Trophoblast cell (in vitro differentiated cells and primary cell): ENCODE measurements at places on chromosomes 13 and 19.
A peak's percentile ranks its signal among the peaks of the same experiment; 100 is the strongest.

GRCh38 chr13:71906448-71906847 lies 39.4 kb upstream of the DACH1 start:
- no peaks in the 10 kb centered on the region for H3K27me3 ChIP-seq
- no peak overlapping the region for H3K4me3 ChIP-seq
- no peaks in the 10 kb centered on the region for H3K36me3 ChIP-seq
- no peak for DNase-seq
- H3K27ac ChIP-seq: no peak overlapping the region
- no peaks in the 10 kb centered on the region for H3K4me1 ChIP-seq

GRCh38 chr19:49691243-49692146 lies 579 bp downstream of the CPT1C start:
- H3K4me3 ChIP-seq: no peak overlapping the region
- no peak for DNase-seq
- H3K27ac ChIP-seq: no peak overlapping the region
- peaks cover 20% of the 10 kb centered on the region for H3K4me1 ChIP-seq
- H3K27me3 ChIP-seq: no peaks in the 10 kb centered on the region
- peaks cover 20% of the 10 kb centered on the region for H3K36me3 ChIP-seq

- H3K36me3 ChIP-seq: no peaks in the 10 kb centered on the region
- H3K27ac ChIP-seq: no peak overlapping the region
- H3K27me3 ChIP-seq: no peaks in the 10 kb centered on the region
Observed at GRCh38 chr19:43463381-43464133, 1.9 kb downstream of the LYPD3 start.

DNA sequence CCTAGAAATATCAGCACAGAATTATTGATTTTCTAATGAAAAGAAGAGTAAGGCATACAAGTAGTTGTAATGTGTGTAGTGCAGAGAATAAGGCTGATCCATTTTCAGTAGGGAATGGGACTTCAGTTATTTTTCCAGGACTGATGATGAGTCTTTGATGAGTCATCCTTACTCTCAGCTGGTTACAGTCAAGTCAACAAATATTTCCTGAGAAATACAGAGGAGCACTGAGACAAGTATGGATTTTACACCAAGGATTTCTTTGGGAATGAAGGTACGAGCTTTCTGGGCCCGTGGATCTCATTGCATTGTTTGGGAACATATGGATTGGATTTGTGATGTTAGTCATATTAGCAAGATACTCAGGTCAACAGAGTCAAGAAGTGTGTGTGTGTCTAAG lies 502.7 kb downstream of the FGF9 start:
- H3K27ac ChIP-seq: no peak overlapping the region
- H3K27me3 ChIP-seq: no peaks in the 10 kb centered on the region
- H3K4me3 ChIP-seq: no peak overlapping the region
- no peak for DNase-seq
- H3K36me3 ChIP-seq: no peaks in the 10 kb centered on the region
- H3K4me1 ChIP-seq: no peaks in the 10 kb centered on the region

DNA sequence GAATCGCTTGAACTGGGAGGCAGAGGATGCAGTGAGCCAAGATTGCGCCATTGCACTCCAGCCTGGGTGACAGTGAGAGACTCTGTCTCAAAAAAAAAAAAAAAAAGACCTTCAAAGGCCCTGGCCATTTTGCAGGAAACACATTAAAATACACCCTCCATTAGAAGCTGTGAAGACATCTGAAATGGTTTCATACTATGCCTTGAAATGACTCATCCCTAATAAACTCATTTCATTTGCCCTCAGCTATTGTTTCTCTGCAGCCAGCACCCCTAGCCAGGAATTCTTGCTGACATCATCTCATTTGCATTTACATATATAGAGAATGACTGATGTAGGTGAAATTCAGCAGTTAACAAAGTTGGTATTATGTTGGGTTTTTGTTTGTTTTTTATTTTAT lies 8.7 kb downstream of the EML2 start:
- H3K27ac ChIP-seq: no peak overlapping the region
- H3K4me3 ChIP-seq: no peak overlapping the region
- DNase-seq: peak; percentile 67
- no peaks in the 10 kb centered on the region for H3K27me3 ChIP-seq

GRCh38 chr19:31257426-31258130 lies 91.7 kb downstream of the TSHZ3 start:
- H3K4me3 ChIP-seq: no peak overlapping the region
- no peaks in the 10 kb centered on the region for H3K36me3 ChIP-seq
- H3K27ac ChIP-seq: no peak overlapping the region

DNA sequence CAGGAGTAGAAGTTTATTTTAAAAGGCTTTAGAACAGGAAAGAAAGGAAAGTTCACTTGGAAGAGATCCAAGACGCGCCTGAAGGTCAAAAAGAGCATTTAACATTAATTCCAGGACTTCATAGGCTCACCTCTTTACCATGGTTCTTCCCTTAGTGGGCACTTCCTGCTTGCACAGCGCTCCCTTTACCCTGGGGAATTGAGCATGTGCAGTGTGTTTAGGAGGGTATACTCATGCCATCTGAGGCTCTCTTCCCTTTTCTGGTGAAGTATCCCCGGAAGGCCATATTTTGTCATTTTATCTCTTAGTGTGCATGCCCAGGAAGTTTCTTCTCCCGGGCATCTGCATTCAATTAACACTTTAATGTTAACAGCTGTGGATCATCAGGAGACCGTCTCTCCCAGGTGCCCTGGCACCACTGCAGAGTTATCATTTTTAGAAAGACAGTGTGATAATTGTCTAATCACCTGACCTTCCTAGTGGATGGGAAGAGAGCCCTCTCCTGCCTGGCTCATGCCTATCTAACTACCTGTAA lies 66.1 kb upstream of the ABCC4 start:
- no peak for DNase-seq
- H3K36me3 ChIP-seq: no peaks in the 10 kb centered on the region
- H3K27ac ChIP-seq: no peak overlapping the region
- no peaks in the 10 kb centered on the region for H3K27me3 ChIP-seq
- H3K4me3 ChIP-seq: no peak overlapping the region
- no peaks in the 10 kb centered on the region for H3K4me1 ChIP-seq

- no peaks in the 10 kb centered on the region for H3K27me3 ChIP-seq
- H3K4me1 ChIP-seq: peaks cover 12% of the 10 kb centered on the region
- H3K27ac ChIP-seq: peak overlapping the region; percentile 69
Observed at GRCh38 chr19:1247748-1248138, 640 bp upstream of the MIDN start.

DNA sequence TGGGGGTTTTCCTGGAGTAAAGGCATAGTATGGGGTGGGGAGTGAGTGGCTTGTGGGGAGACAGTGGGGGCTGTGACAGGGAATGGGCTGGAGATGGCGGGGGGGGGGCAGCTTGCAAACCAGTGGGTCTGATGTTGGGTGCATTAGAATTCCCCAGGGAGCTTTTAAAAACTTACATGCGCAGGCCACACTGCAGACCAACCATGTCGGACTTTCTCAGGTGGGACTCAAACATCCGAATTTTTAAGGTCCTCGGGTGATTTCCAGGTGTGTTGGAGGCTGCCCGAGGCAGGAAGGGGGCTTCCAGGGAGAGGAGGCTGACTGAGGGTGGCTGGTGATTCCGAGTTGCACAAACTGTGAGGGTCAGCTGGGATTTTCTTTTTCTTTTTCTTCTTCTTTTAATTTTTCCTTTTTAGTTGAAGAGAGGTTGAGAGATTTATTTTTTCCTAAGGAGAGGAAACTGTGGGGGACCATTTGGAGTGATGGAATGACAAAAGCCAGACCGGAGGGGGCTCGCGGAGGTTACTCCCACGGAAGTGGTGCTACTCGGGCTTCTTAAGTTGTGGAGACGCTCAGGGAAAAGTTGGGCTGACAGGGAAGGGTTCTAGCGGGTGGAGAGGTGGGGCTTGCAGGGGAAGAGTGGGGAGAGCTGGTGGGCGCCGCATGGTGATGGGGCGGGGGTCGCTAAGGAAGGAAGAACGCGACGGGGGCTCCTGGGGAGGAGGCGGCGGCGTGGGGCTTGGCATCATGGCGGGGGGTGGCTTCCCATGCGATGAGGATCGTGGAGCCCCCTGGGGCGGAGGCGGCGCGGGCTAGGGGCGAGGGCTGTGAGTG lies 997 bp upstream of the CACNG8 start:
- DNase-seq: no peak
- peaks cover 51% of the 10 kb centered on the region for H3K27me3 ChIP-seq
- no peak overlapping the region for H3K4me3 ChIP-seq

GRCh38 chr19:13057744-13058143 lies 44.9 kb downstream of the LYL1 start:
- peaks cover 59% of the 10 kb centered on the region for H3K27me3 ChIP-seq
- DNase-seq: no peak
- H3K36me3 ChIP-seq: no peaks in the 10 kb centered on the region
- H3K4me3 ChIP-seq: no peak overlapping the region
- no peak overlapping the region for H3K27ac ChIP-seq
- H3K4me1 ChIP-seq: peaks cover 35% of the 10 kb centered on the region

DNA sequence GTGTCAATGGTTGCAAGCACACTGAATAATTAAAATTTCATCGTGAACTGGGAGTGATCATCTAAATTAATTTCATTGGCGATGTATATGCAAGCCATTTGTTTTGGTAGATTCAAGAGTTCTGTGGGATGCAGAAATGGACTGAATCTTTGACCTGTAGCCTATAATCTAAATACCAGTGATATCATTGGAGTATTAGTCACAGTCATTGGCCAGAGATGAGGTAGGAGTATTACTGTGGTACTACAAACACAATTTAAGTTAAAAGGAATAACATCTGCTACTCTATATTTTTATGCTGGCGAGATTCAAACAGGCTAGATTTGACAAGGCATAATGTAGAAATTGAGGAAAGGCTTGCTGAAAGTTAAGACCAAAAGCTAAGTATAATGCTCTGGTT lies 14.0 kb downstream of the FRY start:
- H3K27ac ChIP-seq: no peak overlapping the region
- H3K27me3 ChIP-seq: no peaks in the 10 kb centered on the region
- no peak for DNase-seq
- no peaks in the 10 kb centered on the region for H3K4me1 ChIP-seq
- no peaks in the 10 kb centered on the region for H3K36me3 ChIP-seq
- H3K4me3 ChIP-seq: no peak overlapping the region

DNA sequence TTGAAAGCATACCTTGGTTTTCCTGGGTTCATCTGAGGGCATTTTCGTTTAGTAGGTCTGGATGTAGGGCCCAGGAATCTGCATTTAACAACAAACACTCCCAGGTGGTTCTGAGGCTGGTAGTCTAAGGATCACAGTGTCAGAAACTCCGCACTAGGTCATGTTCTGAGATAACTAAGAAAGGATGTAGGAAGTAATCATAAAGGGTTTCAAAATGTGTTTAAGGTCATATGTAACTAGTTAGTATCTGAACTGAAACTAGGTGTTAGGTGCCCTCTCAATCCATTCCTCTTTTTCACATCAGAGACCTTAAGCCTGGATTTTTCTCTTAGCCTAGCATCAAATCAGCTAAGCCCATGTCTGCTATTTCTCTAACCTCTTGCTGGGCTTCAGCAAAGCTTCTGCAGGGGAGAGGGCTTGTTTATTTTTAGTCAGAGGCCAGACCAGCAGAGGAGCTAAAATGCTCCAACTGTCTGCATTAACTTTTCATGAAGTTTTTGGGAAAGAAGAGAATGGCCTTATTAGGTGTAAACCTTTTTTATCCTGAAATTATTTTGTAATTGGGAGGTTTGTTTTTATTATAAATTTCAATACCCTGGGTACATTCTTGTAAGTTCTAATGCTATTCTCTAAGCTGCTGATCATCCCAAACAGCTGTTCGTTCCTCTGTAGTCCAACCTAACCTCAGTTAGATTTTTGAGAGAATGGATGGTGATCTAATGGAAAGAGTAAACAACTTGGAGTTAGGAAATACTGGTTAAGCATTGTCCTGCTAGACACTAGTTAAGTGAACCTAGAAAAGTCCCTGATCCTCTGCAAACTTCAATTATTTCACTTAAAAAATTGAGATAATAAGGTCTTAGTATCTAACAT lies 262.8 kb upstream of the RFC3 start:
- no peaks in the 10 kb centered on the region for H3K4me1 ChIP-seq
- H3K36me3 ChIP-seq: no peaks in the 10 kb centered on the region
- DNase-seq: no peak
- H3K4me3 ChIP-seq: no peak overlapping the region
- H3K27ac ChIP-seq: no peak overlapping the region
- H3K27me3 ChIP-seq: no peaks in the 10 kb centered on the region

DNA sequence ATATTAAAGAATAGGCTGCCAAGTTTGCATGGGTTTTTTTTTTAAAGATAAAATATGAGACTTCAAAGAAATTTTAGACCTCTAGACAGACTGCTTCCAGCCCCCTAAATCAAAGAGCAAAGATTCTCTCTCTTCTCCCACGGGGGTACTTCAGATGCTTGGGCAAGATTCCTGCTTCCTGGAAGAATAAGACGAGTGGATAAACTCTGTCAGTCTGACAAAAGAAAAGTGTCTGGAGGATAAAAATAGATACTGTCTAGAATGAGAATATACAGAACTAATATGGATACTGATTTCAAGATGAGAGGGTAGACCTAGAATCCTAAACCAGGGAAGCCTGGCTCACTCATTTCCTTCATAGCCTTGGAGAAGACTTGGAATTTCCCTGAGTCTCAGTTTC lies 435.1 kb downstream of the FOXO1 start:
- H3K4me1 ChIP-seq: no peaks in the 10 kb centered on the region
- no peak overlapping the region for H3K4me3 ChIP-seq
- no peaks in the 10 kb centered on the region for H3K27me3 ChIP-seq
- H3K27ac ChIP-seq: no peak overlapping the region

- H3K27me3 ChIP-seq: no peaks in the 10 kb centered on the region
- no peak overlapping the region for H3K27ac ChIP-seq
- no peaks in the 10 kb centered on the region for H3K36me3 ChIP-seq
- DNase-seq: no peak
- no peak overlapping the region for H3K4me3 ChIP-seq
- peaks cover 2% of the 10 kb centered on the region for H3K4me1 ChIP-seq
Observed at GRCh38 chr13:29908416-29909080, 58.1 kb upstream of the UBL3 start.

DNA sequence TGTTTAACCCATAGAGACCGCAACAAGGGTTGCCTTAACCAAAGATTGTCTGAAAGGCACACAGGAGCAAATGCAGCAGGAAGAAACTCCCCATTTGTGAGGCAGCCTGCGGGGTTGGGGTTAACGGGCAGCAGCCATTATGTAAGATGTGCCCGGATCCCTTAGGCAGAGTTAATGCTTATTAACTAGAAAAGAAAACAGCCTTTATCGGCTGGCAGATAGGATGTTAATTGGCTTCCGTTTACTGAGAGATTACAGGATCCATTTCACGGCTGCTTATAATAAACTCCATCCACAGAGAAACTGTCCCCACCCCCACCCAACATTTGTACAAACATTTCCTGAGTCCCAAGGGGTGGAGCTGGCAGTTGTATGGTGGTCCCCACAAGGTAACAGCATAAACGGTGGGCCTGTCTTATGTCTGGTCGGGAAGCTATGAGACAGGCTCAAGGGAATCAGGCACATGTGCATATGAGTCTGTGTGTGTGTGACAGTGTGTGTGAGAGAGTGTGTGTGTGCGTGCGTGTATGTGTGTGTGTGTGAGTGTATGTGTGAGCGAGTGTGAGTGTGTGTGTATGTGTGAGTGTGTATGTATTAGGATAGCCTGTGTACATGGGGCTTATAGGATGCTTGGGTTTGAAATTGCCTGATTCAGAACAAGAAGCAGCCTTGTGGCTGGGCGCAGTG lies 10.5 kb downstream of the SLC25A42 start:
- no peaks in the 10 kb centered on the region for H3K4me1 ChIP-seq
- H3K36me3 ChIP-seq: no peaks in the 10 kb centered on the region
- no peaks in the 10 kb centered on the region for H3K27me3 ChIP-seq
- no peak overlapping the region for H3K4me3 ChIP-seq

GRCh38 chr19:18672606-18673337 lies 10.7 kb upstream of the CRTC1 start:
- no peak for DNase-seq
- H3K36me3 ChIP-seq: peaks cover 15% of the 10 kb centered on the region
- peaks cover 2% of the 10 kb centered on the region for H3K4me1 ChIP-seq
- H3K27me3 ChIP-seq: no peaks in the 10 kb centered on the region
- H3K4me3 ChIP-seq: no peak overlapping the region
